Activated naive CD4-positive, alpha-beta T cell treated with anti-CD3 and anti-CD28 coated beads, Interleukin-2, amount 10 ng/mL, durations not matched to agents 7 days and 5 days (primary cell): ENCODE measurements at places on chromosomes 13 and 19.

GRCh38 chr13:45895881-45896280, 44.3 kb upstream of the SIAH3 start:
- DNase-seq: no peak

GRCh38 chr13:79525064-79525857, 44.3 kb downstream of the NDFIP2 start:
- no peak for DNase-seq

DNA sequence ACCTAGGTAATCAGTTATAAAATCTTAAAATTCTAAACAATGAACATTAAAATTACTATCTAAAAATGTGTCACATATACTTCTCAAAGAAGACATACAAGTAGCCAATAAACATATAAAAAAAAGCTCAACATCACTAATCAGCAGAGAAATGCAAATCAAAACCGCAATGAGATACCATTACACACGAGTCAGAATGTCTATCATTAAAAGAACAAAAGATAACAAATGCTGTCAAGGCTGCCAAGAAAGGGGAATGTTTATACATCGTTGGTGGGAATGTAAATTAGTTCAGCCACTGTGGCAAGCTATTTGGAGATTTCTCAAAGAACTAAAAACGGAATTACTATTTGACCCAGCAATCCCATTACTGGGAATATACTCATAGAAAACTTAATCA, 310.3 kb upstream of the EDNRB start:
- no peak for DNase-seq

DNA sequence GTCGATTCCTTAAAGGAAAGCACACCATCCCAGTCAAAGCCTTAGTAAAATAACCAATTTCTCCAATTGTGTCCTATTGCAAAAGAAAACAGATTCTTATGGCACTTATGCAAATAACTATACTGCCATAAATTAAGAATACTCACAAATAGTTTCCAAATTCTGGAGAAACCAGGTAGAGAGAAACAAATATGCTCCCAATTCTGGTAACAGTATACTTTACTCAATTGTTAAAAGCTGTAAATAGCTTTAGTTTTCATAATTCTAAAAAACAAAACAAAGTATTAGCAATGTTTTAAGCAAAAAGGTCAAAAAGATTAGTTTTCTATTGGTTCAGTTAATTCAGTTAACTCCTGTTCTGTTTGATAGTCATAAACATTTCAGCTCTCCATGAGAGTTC, 18.2 kb upstream of the UBAC2 start:
- DNase-seq: no peak

GRCh38 chr13:91722267-91722884, 324.0 kb downstream of the GPC5 start:
- DNase-seq: no peak

GRCh38 chr13:32059511-32059984, 28.0 kb downstream of the FRY start:
- DNase-seq: no peak

- peak; percentile 48 for DNase-seq
Observed at GRCh38 chr19:1027650-1028061, 1.2 kb downstream of the CNN2 start.

DNA sequence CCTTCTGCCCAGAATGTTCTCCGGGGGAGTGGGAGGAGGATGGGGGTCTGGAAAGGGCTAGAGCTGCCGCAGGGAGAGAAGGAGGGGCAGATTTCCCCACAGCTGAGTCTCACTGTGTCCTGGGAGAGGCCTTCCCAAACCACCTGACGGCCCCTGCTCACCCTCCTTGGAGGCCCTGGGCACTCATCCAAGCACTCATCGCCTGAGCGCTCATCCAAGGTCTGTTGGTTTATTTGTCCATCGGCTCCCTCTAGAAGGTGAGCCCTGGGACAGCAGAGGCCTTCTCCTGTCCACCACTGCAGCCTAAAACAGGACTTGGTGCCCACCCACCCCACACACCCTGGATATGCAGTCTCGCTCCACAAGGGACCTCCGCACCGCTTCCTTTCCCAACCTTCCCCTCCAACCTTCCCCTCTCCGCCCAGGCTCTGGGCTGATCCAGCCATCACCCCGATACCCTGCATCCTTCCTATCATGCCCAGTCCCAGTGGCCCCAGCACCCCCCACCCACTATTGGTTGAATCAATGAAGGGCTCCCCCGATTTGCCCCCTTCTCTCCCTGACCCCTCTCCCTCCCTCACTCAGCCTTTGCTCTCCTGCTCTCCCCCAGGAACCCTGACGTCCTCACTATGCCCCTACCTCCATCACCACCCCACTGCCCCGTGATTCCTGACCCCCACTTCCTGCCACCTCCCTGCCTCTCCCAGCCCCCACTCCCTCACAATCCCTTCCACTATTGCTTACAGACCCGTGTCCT, 1.7 kb downstream of the UBXN6 start:
- peak; percentile 34 for DNase-seq

DNA sequence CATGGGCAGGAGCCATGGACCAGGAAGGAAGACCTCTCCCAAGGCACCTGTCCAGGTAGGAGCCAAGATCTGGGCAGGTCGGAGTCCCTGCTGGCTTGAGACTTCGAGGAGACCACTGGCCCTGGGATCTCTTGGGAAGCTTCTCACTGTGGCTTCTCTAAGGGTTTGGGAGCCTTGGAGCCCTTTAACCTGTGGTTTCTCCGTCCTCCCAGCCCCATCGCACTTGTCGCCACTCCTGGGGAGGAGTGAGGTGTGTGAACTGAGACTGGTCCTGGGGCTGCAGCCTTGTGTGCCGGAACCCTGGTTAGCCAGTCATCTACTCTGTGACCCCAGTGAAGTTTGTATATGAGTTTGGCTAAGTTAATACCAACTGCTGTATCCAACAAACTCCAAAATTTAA, 8.2 kb downstream of the ZNF805 start:
- DNase-seq: no peak

DNA sequence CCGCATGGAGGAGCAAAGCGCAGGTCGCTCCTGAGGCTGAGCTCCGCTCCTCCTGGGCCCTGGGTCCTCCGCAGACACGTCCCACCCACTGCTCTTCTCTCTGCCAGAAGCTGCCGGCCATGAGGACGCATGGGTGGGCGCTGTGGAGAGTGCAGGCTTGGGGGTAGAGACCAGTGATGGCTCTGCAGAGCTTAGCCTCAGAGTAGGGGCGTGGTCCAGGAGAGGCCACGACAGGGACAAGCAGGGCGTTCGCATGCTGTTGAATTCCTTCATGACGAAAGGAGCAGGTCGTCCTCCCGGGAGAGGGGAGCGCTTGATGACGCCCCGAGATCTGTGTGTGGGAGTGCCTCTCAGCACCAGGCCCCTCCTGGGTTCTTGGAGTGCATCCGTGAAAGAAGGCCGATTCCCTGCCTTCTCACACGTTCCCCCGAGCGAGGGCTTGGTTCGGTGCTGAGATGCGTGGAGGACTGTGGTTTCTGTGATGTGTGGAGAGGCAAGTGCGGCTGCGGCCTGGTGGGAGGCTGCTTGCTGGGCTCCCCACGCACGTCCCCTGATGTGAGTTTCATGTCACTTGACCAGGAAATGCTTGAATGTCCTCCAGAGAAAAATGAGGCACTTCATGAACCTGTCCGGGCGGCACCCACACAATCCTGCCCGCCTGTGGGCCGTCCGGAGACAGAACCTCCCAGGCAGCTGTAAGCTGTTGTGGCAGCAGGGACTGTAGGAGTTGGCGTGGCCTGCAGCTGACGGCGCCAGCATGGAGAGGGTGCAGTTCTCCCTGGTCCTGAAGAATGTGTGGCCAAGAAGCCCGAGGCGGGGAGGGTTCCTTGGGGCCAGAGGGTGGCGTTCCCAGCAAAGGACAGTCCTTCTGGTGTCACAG, 4.5 kb downstream of the SF3A2 start:
- no peak for DNase-seq

GRCh38 chr13:37360556-37360955, 238.0 kb downstream of the POSTN start:
- no peak for DNase-seq

- no peak for DNase-seq
Observed at GRCh38 chr13:44237276-44237767, 136.3 kb upstream of the SERP2 start.

DNA sequence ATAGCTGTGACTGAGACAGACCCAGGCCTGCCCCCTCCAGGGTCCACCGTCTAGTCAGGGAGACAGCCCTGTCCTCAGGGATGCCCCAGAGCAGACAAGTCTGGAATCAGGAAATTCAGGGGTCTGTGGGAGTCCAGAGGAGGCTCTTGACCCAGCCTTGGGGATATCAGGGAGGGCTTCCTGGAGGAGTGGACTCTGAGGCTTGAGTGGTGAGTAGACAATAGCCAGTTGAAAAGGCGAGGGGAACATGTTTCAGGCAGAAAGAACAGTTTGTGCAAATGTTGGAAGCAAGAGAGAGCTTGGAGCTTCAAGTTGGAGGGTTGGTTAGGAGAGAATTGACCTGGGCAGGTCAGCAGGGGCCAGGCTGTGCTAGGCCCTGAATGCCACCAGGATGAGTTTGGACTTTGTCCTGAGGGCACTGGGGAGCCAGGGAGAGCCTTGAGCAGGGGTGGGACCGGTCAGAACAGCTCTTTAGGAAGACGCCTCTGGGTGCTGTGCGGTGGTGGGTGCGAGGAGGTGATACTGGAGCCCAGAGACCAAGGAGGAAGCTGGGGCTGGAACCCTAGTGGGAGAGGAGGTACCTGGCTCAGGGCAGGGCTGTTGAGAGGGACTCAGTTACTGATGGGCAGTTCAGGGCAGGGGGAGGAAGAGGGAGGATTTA, 2.7 kb downstream of the CCDC9 start:
- DNase-seq: no peak

DNA sequence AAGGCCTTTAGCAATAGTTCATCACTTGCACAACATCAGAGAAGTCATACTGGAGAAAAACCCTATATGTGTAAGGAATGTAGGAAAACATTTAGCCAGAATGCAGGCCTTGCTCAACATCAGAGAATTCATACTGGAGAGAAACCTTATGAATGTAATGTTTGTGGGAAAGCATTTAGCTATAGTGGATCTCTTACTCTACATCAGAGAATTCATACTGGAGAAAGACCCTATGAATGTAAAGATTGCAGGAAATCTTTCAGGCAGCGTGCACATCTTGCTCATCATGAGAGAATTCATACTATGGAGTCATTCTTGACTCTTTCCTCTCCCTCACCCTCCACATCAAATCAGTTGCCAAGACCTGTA, 19.8 kb downstream of the ZNF583 start:
- DNase-seq: no peak

GRCh38 chr19:46481223-46481848, 10.0 kb upstream of the PNMA8A start:
- no peak for DNase-seq

- no peak for DNase-seq
Observed at GRCh38 chr13:80040981-80041317, 300.0 kb downstream of the SPRY2 start.

DNA sequence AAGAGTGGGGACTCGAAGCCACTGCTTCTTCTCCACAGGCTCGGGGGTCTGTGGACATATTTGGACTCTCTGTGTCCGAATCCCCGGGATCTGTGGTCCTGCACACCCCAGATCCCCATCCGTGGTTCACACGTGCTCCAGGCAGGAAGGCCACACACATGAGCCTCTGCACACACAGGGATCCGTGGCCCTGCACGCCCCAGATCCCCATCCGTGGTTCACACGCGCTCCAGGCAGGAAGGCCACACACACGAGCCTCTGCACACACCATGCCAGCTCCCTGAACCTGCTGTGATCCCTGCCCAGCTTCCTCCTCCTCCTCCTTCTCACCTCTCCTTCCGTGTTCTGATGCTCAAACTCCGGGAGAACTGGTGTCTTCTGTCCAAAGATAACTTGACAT, 3.1 kb downstream of the TEX29 start:
- DNase-seq: no peak

DNA sequence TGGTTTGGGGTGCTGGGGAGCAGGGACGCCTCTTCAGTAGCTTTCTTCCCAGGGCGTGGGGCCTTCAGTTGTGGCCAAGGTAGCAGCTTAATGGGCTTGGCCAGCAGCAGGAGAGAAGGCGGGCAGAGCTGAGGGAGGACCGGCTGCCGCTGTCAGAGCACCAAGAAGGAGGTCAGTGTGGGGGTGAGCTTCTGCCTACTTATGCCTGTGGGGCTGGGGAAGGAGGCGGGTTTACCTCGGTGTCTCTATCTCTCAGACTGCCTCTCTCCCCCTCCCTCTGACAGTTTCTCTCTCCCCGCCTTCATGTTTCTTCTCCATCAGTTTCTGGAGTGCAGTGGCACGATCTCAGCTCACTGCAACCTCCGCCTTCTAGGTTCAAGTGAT, at the start of gene CAPN12:
TSS of gene CAPN12 (minus strand) at position 177 of the 384 bp plus-strand sequence. CDS start 309 bp downstream, outside the sequence.
- DNase-seq: no peak

- DNase-seq: no peak
Observed at GRCh38 chr13:39688699-39689405, 33.4 kb downstream of the COG6 start.

DNA sequence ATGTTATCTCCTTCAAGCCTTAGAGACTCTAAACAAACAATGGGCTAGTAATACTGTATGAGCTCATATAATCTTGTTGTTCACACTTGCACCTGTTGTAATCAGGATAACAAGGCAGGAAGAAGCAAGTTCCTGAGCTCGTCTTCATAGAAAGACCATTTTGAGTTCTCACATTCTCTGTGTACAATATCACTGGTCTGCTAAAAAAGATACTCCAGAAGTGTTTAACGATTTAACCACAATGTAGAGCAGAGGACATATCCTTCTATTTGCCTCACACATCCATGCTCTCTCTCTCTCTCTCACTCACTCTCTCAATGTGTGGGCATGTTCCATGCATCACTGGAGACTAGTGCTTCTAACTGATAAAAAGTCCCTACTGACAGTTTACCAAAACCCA, 122.9 kb downstream of the MIPEP start:
- no peak for DNase-seq

DNA sequence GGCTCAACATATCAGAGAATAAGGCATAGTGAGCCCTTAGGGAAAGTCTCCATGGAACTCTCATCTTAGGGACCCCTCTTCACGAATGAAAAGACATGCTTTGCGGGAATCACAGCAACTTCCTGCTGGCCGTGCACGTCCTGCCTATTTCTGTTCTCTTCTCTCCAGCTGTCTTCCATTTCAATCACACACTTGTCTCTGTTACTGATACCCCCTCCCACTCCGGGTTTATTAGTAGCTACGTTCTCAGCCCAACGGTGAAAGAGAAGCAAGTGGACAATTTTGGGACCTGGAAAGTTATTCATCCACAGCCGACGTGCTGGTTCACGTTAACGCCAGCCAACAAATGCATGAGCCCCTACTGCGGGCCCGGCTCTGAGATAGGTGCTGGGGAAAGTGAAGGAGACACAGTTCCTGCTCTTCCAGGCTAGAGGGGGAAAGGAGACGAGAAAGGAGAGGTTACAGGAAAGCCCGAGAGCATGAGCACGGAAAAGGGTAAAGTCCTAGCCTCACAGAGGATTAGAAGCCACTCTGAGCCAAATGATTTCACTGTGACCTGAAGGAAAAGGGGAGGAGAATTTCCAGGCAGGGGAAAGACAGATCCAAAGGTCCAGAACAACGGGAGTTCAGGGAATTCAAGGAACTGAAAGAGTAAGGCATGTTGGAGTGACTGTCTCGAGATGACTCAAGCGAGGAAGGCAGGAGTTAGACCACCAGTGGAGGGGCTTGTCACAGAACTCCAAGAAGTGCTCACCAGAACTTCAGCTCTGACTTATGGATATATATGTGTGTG, 81.8 kb upstream of the CLDN10 start:
- DNase-seq: no peak

- DNase-seq: no peak
Observed at GRCh38 chr19:7679771-7680605, 645 bp upstream of the TRAPPC5 start.
